Frontal cortex (tissue), 4 donors: ENCODE measurements at places on chromosomes 1 and 21. TPM values are rescaled to one million over a fixed set of nuclear protein-coding genes. Genes with fewer than 3 reads are reported as not detected.

The MROH9 gene
- not detected for total RNA-seq

- DNase-seq: no peak
Measured at GRCh38 chr21:34143685-34144182, 70.4 kb downstream of the MRPS6 start.

GRCh38 chr1:119068427-119068826 is 72.0 kb downstream of the WARS2 start:
- DNase-seq: no peak

- no peak for DNase-seq
Measured at GRCh38 chr1:19384113-19384512, 72.0 kb downstream of the SLC66A1 start.

DNA sequence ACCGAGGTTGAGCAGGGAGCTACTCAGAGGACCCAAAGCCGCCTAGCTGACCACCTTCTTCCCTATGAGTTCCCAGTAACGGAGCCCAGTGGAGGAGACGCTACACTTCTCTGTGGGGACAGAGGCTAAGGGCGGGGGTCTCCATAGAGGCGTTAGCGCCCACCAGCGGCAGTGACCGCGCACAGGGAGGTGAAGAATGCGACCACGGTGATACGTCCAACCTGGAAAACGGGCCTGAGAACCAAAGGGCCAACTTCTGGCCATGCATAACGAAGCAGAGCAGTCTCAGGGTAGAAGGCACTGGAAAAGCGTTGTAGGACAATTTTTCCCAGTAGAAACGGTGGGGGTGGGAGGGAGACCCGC is 400 bp upstream of the COG2 start:
- no peak for DNase-seq

GRCh38 chr1:174954073-174954460 is 45.7 kb upstream of the CACYBP start:
- DNase-seq: no peak

DNA sequence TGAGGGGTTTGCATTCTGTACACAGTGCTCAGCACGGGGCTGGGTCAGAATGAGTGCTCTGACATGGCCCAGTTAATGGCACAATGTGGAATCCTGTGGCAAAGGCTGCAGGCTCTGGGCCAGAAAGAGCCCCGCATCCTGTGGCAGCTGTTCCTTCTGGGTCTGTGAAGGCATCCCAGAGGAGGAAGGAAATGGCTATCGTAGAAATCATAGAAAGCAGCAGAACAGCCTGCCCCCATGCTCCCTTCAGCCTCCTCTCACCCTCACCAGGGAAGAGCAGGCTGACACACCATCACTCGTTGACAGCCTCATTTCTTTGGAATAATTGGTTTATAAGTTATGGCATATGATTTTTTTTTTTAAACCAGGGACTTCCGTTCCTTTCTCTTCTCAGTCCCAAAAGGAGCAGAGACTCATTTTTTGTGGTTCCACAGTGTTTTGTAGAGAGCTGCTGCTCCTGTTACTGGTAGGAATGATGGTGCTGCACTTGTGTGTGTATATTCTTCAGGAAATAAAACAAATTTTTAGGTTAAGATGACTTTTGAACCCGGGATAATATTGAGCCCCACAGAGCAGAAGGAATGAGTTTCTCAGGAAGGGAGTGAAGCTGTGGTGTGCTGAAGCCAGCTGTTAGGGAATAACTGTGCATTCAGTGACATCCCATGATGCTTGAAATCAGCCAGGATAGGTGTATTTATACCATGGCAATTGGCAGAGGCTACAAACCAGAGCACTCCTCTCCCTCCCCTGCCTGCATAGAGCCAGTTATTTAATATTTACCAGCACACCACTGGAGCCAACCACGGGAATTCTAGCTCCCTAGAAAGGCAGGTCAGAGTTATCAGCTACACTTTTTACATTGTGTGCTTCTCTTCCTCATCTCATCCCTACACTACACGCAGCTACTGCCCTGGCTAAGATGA is 32.0 kb downstream of the PLXNA2 start:
- no peak for DNase-seq

The C1QC gene
- total RNA-seq: 7.3 TPM

GRCh38 chr1:31366796-31367195 is 6.1 kb downstream of the FABP3 start:
- DNase-seq: no peak

The PM20D1 gene
- total RNA-seq: under 0.01 TPM

DNA sequence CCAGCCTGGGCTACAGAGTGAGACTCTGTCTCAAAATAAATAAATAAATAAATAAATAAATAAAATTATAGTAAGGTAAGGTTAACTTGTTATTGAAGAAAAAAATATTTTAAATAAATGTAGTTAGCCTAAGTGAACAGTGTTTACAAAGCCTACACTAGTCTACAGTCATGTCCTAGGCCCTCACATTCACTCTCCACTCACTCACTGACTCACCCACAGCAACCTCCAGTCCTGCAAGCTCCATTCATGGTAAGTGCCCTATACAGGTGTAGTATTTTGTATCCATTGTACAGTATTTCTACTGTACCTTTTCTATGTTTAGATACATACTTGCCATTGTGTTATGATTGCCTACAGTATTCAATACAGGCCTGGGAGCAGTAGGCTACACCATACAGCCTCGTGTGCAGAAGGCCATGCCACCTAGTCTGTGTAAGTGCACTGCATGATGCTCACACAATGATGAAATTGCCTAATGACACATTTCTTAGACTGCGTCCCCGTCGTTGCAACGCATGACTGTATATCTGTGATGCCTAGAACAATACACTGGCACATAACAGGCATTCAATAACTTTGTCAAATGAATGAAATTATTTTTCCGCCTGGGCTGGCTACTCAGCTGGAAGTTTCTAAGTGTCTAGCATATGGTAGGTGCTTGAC is 14.8 kb downstream of the KCNN3 start:
- DNase-seq: no peak

GRCh38 chr1:230957580-230957989 is 21.1 kb downstream of the TTC13 start:
- no peak for DNase-seq

- DNase-seq: no peak
Measured at GRCh38 chr1:3190256-3191041, 121.4 kb downstream of the PRDM16 start.
